Iris pigment epithelial cell (primary cell): ENCODE measurements at places on chromosomes 7 and 10.

DNA sequence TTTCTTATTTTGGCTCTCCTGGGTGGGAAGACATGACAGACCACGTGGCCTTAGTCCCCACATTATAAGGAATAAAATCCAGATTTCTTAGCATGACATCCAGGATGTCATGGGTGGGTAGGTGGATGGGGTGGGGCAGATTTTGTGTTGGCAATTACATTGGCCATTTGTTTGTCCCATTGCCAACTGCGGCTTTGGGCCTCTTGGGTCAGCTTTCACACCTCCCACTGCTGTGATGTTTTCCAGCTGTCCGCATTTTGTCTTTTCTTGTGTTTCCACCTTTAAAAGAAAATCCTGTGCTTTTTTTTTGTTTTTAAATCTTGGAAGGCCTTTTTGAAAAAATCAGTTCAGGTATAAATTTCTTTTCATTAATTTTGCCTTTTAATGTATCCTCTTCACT, 237.0 kb downstream of the SDK1 start:
- no peak for DNase-seq

DNA sequence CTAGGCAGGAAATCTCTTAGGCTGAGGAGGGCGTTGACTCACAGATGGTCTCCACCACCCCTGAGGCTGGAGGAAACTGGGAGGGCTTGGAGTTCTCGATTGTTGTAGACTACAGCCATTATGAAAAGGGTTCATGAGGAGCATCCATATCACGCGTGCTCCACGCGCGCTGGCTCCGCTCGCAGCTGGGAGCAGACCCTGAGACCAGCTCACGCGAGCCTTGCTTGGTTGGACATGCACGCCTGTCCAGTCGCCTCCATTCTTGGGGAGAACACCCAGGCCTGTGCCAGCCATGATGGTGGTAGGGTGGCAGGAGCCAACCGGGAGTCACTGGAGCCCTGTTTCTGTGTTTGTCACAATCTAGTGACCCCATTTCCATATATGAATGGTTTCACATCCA, 139.1 kb downstream of the TCERG1L start:
- no peak for DNase-seq

GRCh38 chr7:840001-840600, 7.8 kb downstream of the SUN1 start:
- no peak for DNase-seq

DNA sequence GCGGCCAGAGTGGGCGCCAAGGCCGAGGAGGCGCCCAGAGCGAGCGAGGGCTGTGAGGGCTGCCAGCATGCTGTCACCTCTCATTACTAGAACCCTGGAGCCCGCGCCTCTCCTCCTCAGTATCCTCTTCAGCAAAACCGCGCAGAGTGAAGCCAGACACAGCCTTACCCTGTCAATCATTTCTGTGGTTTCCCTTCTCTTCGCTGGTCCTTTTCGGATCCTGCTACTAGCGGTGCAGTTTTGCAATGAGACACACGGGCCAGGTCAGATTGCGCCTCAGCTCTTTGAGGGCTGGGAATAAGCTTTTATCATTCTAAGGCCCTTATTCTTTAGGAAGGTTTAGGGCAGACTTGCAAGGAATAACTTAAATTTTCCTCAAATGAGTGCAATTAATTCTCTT, 55.5 kb upstream of the FAM171A1 start:
- no peak for DNase-seq

DNA sequence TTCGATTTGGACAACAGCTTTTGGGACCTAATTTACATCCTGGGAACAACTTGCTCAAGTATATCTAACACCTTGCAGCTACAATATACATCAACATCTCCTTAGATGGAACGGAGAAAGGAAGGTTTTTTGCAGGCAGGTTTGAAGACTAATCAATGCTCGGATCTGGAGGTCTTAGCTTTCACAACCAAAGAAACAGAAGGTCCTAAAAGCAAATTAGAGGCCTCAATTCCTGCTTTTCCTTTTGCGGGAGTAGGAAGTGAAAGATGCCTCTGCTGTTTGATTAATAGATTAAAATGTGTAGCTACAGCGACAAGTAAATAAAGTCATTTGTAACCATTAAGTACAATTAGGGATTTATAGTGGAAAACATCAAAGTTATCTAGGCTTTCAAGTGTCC, 3.7 kb upstream of the SP8 start:
- no peak for DNase-seq

DNA sequence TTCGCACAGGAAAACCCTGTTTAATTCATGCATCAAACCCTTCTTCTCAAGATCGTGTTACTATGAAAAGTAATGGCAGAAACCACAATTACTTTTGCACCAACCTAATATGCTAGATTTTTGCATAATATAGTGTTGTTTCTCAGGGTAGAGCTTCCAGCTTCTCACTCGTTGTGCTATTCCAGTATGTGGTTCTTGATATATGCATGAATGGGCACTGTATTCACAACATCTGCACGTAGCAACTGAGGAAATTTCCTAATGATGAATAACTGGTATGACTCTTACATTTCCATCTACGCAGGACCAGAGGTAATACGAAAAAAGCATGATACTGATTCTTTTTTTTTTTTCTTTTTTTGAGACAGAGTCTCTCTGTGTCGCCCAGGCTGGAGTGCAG, 326.6 kb upstream of the GALNT17 start:
- peak; percentile 35 for DNase-seq

GRCh38 chr7:120077777-120078176, 195.2 kb upstream of the KCND2 start:
- no peak for DNase-seq

DNA sequence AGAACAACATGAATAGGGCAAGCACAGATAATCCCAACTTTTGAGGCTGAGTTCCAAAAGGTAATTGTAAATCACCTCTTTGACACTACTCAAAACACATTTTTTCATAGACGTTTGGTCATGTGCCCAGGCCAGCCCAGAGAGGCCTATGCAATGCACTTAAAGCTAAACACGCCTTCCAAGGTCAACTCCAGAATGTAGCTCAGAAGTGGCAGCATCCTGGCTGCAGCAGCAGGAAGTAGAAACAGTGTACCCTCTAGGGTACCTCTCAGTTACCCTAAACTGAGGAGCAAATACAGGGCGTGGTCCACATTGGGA, 58.7 kb downstream of the OSBPL3 start:
- no peak for DNase-seq

DNA sequence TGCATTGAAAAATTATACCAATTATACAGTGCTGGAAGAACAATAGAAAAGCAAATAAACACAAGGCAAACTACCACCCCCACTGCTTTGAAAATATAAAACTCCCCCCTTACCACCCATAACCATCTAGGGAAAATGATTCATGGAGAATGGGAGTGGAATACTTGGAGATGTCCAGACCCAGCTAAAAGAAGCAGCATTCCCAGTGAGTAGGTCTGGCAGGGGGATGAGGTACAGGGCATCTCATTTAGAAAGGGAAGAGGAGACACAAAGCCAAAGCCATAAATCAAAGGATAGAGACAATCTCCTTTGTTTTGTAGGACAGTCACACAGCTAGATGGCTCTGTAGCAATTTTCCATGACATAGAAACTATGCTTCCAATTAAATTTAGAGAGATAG, 36.0 kb upstream of the DGKI start:
- no peak for DNase-seq

DNA sequence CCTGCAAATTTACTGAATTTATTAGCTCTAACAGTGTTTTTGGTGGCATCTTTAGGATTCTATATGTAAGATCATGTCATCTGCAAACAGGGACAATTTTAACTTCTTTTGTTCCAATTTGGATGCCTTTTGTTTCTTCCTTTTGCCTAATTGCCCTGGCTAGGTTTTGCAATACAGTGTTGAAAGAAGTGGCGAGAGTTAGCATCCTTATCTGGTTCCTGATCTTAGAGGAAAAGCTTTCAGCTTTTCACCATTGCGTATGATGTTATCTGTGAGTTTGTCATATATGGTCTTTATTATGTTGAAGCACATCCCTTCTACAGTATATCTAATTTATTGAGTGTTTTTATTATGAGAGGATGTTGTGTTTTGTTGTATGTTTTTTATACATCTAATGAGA, 301.4 kb downstream of the PTPRN2 start:
- DNase-seq: no peak

DNA sequence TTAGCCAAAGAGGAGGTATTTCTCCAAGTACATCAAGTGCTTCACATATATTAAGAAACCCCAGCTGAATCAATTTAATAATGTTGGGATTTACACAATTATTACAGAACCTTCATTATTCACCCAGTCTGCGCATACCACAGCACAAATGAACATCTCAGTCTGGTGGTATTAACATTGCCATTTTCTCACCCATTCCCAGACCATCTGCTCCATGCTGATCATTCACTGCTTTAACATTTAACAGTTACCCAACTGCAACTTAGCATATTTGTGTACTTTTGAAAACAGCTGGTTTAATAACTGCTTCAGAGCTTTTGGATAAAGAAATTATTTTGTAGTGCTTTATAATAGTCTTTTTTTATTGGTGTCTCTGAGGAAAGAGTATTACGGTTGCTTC, 1072.1 kb downstream of the NXPH1 start:
- no peak for DNase-seq

GRCh38 chr10:100516847-100517246, 2.8 kb downstream of the SEC31B start:
- DNase-seq: no peak

- DNase-seq: peak; percentile 19
These were observed 227.4 kb upstream of the KAT6B start for GRCh38 chr10:74598891-74599566.

- DNase-seq: peak; percentile 57
These were observed 704 bp upstream of the ERLIN1 start for GRCh38 chr10:100186253-100187212.

DNA sequence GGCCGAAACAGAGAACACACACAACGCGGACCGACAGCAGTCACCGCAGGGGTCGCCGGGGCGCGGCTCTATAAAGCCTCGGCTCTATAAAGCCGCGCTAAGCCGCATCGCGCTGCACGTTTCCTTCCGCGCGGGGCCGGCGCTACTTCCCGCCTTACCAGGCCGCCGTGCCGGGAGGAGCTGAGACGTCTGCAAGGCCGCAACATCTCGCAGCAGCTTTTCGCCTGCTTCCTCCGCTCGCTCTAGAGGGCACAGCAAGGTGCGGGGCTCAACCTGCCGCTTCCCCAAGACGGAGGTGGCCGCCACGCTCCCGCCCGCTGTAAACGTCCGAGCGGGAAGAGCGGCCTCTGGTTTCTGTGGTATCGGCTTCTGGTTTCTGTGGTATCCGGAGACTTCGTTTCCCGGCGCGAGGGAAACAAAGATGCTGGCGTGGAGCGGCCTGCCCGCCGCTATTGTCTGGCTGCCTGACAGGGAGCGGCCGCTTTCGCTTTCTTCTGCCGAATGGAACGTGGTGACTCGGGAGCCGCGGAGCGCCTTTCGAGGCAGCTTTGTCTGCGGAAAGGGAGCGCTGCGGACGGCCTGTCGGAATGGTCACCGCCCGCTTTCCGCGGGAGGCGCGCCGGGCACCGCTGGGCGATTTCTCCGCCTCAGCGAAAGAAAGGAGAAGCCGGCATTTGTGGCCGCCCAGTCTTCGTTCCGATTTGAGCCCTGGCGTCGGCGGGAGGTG, 91.8 kb downstream of the SPAG6 start:
- peak; percentile 95 for DNase-seq

GRCh38 chr7:155790666-155791065, 21.6 kb downstream of the SHH start:
- DNase-seq: no peak

DNA sequence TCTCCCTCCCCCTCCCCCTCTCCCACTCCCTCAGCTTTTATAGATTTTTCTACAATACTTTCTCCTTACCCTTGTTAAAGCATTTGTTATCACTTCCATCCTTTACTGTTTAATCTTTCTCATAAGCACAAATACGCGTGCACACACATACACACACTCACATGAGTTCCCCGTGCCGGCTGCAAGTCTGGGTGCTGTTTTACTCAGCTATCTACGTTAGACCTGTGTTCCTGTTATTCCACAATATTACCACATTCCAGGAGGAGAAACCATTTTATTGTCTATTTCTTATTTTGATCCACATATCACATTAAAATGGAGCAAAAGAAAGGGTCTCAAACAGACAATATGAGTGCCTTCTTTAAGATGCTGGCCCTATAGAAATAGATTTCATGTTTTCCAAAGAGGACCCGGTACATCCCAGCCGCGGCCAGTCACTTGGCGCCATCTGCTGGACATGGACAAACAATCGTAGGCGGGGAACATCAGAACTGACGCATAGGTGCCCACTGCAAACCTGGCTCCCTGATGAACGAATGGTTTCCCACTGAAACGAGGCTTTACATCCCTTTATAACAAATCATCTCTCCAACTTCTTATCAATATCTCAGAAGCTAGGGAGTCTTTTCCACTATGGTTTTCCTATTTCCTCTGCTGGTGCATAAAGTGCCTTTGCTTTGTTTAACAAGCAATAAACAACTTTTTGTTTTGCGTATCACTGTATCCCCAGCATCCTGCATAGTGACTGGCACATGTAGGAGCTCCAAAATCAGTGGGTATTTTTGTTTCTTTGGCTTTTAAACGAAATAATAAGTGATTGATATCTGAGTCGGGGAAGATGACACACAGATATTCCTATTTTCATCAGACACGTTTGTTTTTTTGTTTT, 25.2 kb upstream of the OPTN start:
- peak; percentile 65 for DNase-seq

DNA sequence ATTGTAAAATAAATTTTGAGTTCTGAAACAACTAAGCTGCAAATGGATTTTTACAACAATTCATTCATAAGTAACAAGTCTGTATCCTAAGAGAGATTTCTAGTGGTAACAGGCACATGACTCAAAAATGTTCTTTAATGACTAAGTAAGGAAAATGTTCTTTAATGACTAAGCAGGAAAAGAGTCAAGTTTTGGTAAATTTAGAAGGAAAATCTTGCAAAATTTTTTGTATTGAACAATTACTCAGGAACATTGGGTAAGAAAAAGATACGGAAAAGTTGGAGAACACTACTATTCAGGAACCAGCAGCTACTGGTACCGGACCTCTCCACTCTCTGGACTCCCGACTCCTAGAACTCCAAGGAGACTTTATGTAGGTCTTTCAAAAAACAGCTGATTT, 33.5 kb downstream of the HYCC1 start:
- peak; percentile 82 for DNase-seq

DNA sequence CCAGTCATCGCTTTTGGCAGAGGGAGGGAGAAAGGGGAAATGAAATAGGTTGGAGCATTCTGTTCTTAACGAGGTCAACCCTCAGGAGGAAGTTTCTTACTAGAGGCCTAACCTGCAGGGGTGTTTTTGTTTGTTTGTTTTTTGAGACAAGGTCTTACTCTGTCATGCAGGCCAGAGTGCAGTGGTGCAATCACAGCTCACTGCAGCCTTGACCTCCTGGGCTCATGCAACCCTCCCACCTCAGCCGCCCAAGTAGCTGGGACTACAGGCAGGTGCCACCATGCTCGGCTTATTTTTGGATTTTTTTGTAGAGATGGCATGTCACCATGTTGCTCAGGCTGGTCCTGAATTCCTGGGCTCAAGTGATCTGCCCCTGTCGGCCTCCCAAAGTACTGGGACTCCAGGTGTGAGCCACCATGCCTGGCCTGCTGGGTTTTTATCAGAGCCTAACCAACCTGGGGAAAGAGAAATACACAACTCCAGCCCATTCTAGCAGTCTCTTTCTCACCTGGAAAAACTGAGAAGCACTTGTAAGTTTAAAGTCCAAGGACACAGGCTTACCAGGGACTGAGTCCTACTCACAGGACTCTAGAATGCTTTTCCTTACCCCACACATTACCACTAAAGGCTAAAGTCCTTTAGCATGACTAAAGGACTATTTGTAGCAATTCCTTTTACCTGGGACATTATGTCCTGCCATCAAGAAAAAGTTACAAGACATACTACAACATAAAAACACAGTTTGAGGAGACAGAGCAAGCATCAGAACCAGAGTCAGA, 101.0 kb upstream of the EGFR start:
- DNase-seq: no peak
